ENCODE measurements at places on chromosomes 2 and 18.
A peak's percentile ranks its signal among the peaks of the same experiment; 100 is the strongest.

DNA sequence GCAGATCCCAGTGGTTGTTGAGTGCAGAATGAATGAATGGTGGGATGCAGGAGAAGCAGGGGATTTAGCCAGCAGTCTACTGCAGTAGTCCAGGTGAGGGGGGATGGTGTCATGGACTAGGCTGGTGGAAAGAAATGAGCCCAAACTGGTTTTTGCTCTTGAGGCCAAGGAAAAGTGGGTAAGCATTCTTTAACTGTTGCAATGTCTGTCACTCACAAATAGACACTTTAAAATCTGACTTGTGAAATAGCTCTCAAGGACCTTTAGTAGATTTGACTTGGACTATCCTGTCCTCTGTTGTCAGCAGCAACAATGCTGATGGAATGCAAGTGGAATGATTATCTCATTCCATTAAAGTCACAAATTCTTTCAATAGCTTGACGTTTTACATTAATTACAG, 37.5 kb upstream of the STK17B start:
- no peak for DNase-seq

DNA sequence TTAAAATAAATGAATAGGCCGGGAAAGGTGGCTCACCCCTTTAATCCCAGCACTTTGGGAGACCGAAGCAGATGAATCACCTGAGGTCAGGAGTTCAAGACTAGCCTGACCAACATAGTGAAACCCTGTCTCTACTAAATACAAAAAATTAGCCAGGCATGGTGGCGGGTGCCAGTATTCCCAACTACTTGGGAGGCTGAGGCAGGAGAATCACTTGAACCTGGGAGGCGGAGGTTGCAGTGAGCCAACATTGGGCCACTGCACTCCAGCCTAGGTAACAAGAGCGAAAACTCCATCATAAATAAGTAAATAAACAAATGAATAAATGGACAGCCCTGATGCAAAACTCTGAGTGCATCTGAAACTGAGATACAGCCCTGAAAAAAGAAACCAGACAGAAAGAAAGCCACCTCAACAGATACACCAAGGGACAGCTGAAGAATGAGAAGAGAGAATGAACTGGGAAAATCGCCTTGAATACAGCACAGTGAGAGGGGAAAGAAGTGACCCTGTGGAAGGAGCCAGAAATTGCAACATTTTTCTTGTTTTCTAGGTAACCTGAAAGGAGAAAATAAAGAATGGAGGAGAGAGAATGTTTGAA, 64.4 kb downstream of the TRABD2A start:
- no peak for DNase-seq

DNA sequence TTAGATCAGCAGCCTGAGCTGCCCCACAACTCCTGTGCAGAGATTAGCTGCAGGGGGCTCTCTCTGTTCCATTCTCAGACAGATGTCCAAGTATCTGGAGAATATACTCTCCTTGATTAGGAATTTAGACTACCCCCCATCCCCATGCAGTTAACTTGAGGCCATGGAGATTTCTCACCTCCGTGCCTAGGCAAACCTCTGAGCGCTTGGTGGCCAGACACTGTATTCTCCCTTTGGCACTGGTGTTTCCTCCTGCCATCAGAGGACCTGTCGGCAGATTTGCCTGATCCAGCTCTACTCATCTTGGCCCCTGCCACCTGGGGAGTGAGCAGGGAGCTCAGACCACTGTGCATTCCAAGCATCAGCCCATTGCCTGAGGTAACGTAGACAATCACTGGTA, 48.3 kb downstream of the ZNF804A start:
- DNase-seq = no peak

- DNase-seq = peak; percentile 7
Measured at GRCh38 chr2:147663962-147664361, 180.9 kb upstream of the ACVR2A start.

- peak; percentile 24 for DNase-seq
Measured at GRCh38 chr18:32919799-32920198, 147.0 kb upstream of the KLHL14 start.

DNA sequence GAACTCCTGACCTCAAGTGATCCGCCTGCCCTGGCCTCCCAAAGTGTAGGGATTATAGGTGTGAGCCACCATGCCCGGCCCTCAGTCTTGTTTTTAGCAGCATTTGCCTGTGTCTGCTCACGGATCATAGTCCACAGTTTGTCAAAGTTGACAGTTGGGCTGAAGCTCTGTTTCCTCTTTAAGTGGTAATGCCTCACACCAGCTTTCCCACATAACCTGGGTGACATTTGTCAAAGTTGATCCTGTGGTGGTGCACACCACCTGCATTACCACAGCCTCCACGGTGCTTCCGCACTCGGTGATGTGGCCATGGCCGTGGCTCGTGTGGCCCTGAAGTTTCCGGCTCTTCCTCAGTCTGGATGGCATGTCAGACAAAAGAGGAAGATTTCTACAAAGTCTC, 27.1 kb downstream of the RAB31 start:
- no peak for DNase-seq

- no peak for DNase-seq
Measured at GRCh38 chr2:24110660-24111303, 12.4 kb downstream of the PFN4 start.

DNA sequence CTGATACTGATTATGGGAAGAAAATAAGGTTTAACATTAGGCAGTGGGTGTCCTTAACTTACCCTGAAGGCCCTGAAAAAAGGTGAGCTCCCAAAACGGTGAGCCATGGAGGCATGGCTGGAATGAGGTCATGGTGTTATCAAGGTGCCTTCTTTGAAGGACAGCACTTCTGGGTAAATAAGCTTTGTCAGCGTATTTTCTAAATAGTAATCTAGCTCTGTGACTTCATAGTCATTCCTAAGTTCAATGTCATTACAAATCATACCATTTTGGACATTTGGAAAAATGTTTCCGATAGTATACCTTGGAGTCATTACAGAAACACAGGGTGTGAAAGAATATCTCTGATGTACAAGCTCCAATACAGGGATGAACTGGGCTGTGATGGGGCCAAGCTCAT, 35.2 kb upstream of the CNGA3 start:
- no peak for DNase-seq

DNA sequence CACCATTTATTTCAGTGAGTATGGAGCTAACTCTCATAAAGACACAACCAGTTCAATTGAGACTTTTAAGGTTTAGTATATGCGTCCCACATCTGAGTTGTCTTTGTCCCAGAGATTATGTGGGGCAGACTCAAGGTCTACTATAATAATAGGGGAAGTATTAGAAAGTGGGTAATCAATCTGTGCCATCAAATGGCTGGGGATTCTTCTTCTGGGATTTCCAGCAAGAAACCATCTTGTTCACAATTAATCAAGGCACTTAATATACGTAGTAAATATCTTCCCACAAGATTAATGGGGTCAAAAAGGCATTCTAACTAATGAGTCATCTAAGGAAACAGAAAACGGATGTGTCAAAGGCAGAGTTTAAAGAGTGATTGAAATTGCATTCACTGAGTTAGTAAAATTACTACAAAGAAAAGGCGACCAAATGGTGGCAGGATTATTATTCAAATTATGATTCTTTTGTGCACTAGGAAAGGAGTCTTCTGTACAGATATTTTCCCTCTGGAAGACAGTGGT, 179.8 kb upstream of the REG3G start:
- no peak for DNase-seq

DNA sequence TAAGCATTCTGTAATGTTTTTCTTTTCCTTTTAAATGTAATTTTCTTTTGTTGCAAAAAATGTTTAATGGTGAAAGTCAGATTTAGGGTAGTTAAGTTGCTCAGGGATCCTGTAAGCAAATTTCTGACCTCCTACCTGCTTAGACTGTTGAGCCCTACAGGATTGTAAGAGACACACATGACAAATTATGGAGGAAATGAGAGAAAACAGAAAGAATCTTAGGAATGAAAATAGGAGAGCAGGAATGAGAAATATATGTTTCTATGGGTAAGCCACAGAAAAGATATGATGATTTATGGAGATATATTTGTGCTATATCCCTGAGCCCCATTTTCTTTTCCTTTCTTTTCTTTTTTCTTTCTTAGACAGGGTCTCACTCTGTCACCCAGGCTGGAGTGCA, 28.3 kb downstream of the CYBRD1 start:
- no peak for DNase-seq

DNA sequence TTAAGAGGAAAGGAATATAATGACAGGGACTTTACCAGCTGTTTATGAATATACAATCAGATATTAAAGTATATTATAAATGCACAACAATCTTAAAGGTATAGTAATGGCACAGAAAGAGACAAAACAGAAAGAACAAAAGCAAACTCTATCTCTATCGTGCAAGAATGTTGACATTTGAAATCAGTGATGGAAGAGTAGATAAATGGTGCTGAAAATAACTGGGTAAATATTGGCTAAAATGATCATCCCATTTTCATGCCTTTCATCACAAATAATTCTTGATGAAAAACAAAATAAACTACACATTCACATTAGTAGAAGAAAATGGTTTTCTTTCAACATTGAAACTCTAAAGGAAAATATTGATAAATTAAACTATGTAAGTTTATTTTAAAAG, 495.9 kb downstream of the IRS1 start:
- no peak for DNase-seq

GRCh38 chr2:172921532-172922236, 154.0 kb upstream of the MAP3K20 start:
- no peak for DNase-seq

DNA sequence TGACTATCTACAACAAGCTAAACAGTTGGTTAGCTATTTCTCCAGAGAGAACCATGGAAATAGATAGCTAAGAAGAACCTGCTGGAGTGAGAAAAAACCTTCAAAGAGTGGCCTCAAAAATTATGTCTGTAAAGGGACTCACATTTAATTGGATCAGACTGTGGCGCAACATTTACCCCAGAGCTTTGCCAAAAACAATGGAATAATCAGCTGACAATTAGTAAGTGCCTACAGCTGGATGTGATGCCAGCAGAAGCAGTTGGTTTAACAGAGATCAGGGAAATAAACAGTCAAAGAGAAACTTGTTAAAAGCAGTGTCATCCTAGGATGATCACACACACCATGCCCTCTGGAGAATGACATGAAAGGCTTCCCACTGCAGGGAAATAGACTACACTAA, 310.7 kb downstream of the CLIP4 start:
- DNase-seq = no peak

DNA sequence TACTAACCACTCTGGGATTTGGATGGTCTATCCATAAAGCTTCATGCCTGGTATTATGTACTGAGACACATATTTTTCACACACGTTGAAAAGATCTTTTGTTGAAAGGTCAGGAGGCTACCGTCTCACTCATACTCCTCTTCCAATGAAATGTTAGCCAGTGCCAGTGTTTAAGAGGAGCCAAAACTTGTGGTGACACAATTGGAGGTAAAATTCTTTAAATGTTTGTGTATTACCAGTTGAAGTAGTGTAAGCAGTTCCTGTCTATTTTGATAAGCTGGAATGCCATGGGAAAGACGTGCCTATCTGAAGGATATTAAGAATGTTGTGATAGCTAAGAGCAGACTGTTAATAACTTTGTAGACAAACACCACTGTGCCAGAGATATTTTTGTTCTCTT, 32.1 kb downstream of the MARCHF7 start:
- no peak for DNase-seq

DNA sequence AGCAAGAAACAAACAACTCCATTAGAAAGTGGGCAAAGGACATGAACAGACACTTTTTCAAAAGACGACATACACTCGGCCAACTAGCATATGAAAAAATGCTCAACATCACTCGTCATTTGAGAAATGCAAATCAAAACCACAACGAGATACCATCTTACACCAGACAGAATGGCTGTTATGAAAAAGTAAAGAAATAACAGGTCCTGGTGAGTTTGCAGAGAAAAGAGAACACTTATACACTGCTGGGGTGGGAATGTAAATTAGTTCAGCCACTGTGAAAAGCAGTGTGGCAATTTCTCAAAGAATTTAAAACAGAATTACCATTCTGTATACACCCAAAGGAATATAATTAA, 130.5 kb downstream of the PLCL1 start:
- DNase-seq = peak; percentile 27

- DNase-seq = no peak
Measured at GRCh38 chr2:145000376-145000775, 480.5 kb upstream of the ZEB2 start.

DNA sequence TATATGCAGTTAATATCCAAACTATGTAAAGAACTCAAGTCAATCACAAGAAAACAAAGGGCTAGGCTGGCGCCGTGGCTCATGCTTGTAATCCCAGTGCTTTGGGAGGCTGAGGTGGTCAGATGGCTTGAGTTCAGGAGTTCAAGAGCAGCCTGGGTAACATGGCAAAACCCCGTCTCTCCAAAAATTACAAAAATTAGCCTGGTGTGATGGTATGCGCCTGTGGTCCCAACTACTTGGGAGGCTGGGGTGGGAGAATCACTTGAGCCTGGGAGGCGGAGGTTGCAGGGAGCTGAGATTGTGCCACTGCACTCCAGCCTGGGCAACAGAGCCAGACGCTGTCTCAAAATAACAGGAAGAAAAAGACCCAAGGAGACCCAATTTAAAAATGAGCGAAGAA, 91.9 kb upstream of the ALKAL2 start:
- no peak for DNase-seq

- no peak for DNase-seq
Measured at GRCh38 chr2:238987352-238987981, 139.6 kb downstream of the TWIST2 start.

- peak; percentile 23 for DNase-seq
Measured at GRCh38 chr2:30148850-30149249, 2.0 kb downstream of the YPEL5 start.

GRCh38 chr2:39065616-39066015, 55.2 kb downstream of the SOS1 start:
- no peak for DNase-seq

DNA sequence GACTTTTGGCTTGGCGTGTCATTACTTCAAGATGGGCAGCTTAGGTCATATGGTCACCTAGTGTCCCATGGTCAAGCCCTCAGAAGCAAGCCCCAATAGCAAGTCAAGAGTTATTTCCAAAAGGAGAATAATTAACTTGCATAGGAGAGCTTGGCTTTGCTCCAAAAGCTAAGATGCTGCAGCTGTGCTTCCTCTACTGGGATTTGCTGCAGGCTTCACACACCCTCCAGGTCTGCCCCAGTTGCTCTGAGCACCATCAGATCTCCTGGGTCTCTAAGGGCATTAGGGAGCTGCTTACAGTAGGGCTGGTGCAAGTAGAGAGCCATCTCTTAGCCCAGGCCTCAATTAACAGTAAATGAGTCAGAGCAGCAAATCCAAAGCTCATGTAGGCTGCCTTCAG, 46.6 kb downstream of the THUMPD2 start:
- no peak for DNase-seq

DNA sequence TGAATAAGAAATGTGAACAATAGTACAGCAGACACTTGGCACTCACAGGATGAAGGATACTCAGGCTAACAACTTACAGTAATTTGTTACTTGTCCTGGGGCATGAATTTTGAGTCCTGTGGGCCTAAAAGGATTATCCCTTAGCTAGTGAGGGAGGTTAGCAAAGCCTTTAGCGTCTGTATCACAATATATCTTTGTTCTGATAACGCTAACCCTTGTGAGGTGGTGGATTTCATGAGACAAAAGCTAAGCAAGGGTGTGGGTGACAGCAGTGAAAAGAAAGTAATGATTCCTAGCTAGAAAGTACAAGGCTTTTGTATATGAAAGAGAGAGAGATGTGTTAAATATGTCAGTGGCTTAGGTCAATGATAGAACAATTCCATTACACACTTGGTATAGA, 46.8 kb upstream of the TTC21B start:
- DNase-seq = no peak

GRCh38 chr2:201959198-201959597, 74.5 kb upstream of the FZD7 start:
- DNase-seq = no peak

Data from activated CD4-positive, alpha-beta T cell treated with anti-CD3 and anti-CD28 coated beads, Interleukin-2, amount 50 U/mL, for 16 hours (primary cell).